ENCODE measurements at places on chromosomes 4 and X. TPM values are rescaled to one million over a fixed set of nuclear protein-coding genes. Genes with fewer than 3 reads are reported as not detected.

NR3C2 gene
- total RNA-seq = 23.6 TPM

DNA sequence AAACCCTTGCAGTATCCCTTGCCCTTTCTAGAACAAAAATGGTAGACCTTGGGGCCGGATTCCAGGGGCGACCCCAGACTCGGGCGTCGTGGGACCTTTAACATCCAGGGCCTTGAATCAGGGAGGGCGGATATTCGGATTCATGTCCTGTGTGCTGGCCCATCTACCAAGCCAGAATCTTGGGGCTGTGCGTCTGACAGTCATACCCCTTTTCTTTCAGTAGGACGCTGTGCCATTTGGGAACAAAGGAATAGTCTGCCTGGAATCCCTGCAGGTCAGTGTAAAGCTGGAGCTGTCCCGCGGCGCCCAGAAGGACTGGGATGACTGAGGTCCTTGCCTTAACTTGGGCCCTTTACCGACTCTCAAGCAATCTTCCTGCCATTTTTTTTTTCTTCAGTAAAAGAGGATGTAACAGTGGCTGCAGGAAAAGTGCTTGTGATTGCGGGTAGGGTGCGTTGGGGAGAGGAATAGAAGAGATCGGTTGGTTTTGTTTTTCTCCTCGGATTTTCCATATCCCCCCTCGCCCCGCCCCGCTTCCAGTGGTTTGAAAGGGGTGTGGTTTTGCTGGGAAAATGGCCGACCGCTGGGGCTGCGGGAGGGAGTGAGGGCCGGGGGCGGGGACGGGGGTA, 518 bp downstream of the ARMCX1 start:
- DNase-seq = peak; percentile 70

PFKFB1 gene
- total RNA-seq = 0.16 TPM

GRCh38 chr4:19278665-19279064, 973.0 kb upstream of the SLIT2 start:
- DNase-seq = no peak

DNA sequence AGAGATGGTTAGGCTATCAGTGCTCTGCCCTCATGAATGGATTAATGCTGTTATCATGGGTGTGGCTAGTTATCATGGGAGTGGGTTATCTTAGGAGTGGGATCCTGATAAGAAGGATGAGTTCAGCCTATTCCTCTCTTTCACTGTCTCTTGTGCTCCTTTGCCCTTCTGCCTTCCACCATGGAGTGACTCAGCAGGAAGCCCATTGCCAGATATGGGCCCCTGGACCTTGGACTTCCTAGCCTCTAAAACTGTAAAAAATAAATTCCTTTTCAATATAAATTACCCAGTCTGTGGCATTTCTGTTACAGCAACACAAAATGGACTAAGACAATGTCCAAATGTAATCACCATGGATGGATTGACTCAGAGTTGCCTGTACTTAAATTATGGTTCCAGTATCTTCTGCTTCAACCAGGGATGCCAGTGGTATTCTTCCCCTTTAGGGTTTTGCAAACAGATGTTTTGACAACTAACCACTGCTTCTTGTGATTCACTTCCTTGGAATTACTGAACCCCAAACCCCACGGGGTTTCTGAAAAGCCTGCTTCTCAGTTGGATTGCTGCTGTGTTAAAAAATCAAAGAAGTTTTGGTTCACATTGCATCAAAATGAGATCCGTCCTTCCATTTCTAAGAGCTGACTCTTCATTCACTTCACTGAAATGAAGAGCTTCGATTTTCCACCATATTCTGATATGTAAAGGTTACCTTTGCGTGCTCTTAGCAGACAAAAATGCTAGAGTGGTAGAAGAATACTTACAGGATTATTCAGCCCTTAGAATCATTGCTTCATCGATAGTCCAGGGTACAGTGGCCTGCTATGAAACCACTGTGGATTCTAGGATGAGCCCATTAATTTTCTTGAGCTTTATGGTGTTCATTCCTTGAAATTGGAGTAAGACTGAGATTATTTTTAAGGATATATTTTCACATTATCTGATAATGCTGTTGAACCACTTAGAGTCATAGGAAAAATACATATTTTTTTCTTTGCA, 107.7 kb downstream of the FRMPD4 start:
- no peak for DNase-seq

GRCh38 chr4:147550626-147551246, 66.5 kb upstream of the TMEM184C start:
- DNase-seq = no peak

VCX2 gene
- not detected for total RNA-seq

DNA sequence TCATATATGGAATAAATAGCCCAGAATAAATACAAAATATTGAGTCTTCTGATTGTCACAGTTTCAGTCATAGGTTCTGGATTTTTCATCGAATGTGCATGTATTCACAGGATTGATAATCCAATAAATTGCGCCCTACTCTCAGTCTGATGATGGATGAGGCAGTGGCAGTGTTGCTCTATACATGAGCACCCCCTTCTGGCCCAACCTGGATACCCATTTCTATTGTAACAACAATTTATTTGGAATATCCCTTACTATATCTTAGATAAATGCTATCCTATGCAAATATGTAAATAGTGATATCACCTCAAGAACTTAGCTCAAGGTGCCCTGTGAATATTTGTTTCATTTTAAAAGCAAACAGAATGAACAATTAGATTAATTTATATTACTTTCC, 733.7 kb upstream of the PABPC4L start:
- no peak for DNase-seq

DNA sequence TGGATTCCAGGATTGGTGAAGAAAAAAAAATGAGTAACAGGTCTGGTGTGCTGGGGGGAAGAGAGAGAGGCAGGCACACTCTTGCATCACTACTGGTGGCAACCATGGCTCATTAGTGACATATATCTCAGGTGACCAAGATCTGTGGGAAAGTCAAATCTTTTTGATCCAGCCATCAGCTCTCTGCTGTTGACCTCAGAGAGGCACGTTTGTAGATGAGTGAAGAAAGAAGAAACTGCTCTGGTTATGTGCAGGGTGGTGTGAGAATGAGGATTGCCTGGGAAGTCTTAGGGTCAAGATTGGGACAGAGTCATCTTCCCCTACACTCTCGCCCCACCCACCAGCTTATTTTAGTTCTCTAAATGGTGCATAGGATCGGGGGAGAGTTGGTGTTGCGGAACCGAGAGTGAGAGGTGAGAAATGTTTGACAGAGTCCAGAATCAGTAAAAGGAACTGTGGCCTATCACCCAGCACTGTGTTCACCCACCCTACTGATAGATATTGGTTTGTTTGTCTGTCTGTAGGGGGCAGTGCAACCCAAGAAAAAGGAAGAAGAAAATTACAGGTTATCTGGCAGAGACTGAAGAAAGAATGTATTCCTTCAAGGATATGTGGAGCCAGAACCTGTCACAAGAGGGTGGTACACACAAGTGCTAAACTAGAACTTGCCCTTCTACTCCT, 21.9 kb downstream of the ARMCX6 start:
- no peak for DNase-seq

FSTL5 gene
- not detected for total RNA-seq

- DNase-seq = no peak
Measured at GRCh38 chrX:153925739-153926551, at the start of gene ARHGAP4. Gene ARHGAP4, minus strand, starts transcription at chrX:153926264. Its CDS starts 62 bp downstream, at chrX:153926202.

DNA sequence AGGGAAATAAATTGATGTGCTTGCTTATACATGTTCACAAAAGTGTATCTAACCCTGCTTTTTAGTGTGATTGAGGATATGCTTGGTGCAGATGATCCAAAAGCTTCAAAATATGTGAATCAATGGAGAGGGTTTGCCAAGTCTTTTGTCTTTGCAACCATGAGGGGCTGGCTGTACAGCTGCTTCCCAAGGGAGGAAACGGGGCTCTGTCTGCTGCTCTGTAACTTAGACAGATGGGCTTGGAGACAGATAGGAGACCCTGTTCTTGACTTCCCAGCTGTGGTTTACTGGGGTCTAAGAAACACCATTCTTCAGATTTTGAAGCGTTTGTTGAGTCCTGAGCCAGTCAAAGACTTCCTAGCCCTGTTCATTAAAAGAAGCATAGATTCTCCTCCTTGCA, 152.3 kb downstream of the DCLK2 start:
- DNase-seq = no peak

- no peak for DNase-seq
Measured at GRCh38 chr4:160202802-160203201, 1099.9 kb downstream of the RAPGEF2 start.

DNA sequence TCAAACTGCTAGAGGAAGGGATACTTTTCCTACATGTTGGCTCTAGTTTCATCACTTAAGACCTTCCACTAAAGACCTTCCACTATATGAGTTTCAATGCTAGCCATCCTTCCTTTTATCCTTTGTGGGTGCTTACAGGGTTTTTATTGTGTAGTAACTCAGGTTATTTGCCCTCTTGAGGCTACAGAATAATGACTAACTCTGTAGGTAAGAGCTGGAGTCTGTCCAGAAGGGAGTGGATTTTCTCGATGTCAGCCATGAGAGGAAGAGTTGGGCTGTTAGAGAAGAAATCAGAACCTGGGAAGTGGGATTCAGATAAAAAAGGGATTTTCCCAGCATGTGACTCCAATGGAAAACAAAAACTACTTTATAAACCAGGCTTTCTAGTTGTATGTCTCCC, 27.5 kb upstream of the HERC5 start:
- no peak for DNase-seq

GLRA2 gene
- not detected for total RNA-seq

DNA sequence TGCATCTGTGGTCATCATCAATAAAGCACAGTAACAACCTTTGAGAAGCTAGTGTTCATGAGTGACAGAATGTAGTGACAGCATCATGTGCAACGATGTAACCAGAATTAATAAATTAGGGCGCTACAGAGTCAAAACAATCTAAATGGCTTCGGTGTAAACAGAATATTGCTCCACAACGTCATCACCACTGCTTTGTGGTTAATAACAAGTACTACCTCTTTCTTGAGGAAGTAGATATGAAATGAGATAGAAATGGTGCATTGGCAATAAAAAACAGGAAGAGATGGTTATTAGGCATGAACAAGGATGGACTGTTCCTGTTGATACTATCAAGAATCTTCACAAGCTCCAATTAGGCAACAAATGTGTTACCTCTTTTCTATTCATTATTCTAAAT, 8.7 kb upstream of the PDHA2 start:
- DNase-seq = no peak

DNA sequence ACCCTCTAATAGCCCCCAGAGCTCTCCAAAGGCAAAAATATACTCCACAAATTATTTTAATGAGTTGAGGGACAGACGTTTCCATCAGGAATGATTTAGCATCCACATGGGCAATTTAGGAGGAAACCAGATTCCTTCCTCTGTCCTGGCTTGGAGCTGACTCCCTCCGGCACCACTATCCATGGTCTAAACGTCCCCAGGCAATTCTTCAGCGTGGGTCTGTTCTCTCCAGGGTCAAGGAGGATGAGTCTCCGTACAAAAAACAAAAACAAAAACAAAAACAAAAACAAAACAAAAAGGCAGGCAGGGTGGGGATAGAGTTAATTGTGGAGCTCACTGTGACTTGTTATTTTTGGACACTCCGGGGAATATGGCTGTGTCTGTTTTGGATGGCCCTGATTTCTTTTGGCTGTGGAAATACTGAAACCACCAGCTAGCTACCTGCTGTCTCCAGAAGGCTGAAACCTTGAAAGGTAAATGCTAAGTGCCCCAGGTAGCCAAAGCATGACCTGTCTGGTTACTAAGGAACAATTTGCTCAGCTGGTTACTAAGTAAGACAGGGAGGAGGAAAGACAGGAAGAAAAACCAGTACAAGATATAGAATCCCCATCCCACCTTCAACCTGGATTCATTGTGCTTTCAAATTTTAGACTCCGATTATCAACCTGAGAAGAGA, 419.1 kb upstream of the LCORL start:
- no peak for DNase-seq

AFF2 gene
- 0.22 TPM for total RNA-seq

GRCh38 chrX:67564475-67564874, 20.7 kb downstream of the AR start:
- no peak for DNase-seq

GRCh38 chr4:174316954-174317353, 33.2 kb downstream of the CEP44 start:
- DNase-seq = no peak

DNA sequence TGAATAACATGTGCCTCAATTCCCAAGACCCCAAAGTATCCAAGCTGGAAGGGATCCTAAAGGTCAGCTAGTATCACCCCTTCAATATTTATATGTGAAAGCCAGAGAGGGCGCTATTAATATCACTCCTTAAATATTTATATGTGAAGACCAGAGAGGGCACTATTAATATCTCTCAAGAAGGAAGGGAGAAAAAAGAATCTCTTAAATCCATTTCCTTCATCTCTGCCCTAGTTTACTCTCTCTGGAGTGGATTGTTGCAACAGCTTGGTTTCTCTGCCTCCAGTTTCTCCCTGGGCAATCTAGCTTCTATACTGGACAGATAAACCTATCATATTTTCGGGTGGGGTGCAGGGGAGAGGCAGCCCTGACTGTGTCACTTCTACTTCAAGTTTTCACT, 31.6 kb upstream of the MSN start:
- DNase-seq = no peak

- DNase-seq = no peak
Measured at GRCh38 chrX:141673946-141674345, 24.6 kb downstream of the SPANXD start.

DNA sequence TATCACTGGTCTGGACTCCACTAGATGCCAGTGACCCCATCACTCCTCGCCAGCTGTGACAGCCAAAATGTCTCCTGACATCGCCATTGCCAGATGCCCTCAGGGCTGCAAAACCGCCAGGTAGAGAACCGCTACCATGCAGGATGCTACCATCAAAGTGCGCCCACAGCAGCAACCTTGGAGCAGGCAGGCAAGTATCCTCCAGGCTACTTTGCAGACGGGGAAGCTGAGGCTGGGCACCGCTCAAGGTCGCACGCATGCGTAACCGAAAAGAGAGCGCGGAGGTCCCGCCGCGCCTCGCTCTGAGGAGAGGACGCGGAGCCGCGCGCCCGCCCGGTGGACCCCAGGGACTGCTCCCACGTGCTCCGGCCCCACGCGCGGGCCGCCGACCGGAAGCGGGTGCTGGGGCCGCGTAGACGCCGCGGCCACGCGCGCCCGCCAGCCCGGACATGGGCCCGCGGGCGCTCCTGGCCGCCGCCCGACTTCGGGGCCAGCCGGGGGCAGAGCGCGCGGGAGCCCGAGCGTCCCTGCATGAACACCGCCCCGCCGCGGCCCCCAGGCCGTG, at the start of gene STS:
STS (plus strand) TSS at position 300 of the 565 bp plus-strand sequence. CDS start 105,488 bp downstream, outside the sequence.
- peak; percentile 70 for DNase-seq

DNA sequence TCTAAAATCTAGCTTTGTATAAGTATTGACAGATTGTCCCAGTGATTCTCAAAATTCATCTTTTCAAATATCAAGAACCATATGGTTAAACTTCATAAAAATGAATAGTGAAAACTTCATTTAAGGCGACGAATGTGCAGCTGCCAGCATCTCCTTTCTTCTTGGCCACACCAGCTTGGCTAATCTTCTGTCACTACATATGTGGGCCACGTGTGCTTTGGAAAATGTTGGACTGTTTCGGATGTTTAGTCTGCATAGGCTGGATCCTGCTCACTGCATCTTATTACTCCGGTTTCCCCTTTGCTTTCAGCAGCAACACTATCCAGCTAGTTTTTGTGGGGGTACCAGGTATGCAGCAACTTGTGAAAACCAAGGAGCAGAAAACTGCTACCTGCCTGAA, 221.9 kb downstream of the BMPR1B start:
- no peak for DNase-seq

PNMA5 gene
- total RNA-seq = not detected

ARX gene
- total RNA-seq = not detected

PITX2 gene
- not detected for total RNA-seq

SLC16A2 gene
- total RNA-seq = 8.2 TPM

AKAP14 gene
- total RNA-seq = not detected

NHS gene
- total RNA-seq = 2.8 TPM

All from Right ventricle myocardium inferior (tissue), 1 donor.